ENCODE measurements at places on chromosomes 12 and 14.

DNA sequence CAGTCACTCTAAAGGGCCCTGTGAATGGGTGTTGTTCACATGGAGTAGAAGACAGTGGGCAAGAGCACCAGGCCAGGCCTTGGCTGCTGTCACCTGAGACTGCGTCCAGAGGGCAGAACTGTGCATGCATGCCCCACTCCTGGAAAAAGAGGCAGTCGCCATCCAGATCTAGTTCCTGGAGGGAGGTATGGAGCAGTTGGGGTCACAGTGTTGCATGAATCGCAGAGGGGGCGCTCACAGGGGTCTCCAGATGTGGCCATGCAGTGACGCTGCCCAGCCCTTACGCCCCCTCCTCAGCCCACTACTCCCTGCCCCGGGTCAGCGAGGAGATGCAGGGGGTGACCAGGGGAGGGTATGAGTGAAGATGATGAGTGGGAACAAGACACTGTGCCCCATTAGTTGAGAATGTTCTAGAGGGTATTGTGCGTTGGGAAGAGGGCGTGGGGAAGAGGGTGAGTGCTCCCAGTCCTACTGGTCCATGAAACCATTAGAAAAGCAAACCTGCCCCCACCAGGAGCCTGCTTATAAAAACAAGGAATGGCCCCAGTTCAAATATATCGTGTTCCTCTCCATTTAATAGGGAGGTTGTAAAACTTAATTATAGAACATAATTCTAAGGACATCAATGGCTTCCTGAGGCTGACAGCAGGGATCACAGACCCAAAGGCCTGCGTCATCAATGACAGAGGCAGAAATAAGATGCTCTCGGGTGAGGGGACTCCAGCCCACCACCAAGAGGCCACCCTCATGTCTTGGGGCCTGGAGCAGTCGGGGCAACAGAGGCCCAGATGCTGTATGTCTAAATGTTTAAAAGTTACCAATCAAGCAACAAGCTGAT, 32.2 kb upstream of the BCL7A start:
- no peak for DNase-seq

DNA sequence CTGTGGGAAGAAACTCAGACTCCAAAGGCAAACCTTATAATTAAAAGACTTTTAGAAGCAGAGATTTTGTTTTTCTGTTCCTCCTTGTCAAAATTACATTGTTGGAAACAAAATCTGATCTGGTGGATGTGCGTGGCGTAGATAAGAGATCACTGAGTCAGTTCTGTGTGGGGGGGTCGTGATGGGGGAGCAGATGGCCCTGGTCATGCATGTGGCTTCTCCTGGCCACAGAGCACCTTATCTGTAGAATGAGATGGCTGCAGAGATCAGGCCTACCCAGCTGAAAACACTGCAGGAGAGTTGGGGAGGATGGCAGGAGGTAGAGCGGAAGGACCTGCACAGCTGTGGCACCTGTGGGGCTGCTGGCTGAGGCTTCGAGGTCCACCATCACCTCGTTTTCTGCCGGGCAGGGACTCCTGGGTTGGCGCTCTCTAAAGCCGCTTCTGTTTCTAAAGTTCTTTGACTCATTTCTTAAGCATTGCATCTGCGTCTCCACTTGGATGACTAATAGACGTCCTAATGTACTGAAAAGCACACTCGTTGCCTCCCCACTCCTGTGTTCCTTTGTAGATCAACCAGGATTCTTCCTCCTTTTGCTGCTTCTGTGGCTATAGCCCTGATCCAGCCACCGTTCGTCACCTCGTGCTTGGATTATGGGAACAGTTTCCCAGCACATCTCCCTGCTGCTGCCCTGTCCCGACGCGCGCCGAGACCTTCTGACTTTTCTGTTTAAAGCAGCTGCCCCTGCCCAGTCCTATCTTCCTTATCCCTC, 93.4 kb downstream of the TSPAN9 start:
- no peak for DNase-seq

DNA sequence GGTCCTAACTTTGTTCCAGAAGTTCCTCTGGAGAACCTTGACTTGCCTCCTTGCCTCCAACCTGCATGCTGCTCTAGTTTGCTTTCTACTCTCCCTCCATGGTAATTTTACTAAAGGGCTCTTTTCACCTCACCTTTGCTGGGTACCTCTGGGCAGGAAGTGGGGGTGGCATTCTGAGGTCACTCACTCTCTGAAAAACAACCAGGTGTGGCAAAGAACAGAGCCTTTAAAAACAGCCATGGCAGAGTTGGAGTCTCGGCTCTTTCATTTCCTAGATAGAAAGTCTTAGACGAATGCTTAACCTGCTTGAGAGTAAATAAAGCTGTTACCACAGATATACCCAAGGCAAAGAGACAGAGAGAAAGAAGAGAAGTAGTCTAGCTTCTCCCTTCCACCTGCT, 827.9 kb downstream of the BCL11B start:
- peak; percentile 71 for DNase-seq

DNA sequence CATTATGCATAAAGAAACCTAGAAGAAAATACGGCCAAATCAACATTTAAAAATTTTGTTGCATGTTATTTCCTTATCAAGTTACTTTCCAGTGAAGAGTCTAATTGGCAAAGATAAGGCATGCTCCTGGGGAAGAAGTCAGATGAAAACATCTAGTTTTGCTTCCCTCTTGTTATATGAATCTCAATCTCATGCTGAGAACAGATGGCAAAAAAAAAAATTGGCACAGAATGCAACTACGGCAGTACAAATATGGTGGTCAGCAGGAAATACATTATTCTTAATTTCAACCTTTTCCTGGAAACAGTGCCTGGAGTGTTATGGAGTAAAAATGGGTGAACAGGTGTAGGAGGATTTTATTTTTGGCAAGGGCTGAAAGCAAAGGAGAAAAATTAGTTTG, 32.8 kb downstream of the HECTD4 start:
- no peak for DNase-seq

GRCh38 chr12:105393587-105393986, 63.1 kb downstream of the C12orf75 start:
- DNase-seq: no peak

DNA sequence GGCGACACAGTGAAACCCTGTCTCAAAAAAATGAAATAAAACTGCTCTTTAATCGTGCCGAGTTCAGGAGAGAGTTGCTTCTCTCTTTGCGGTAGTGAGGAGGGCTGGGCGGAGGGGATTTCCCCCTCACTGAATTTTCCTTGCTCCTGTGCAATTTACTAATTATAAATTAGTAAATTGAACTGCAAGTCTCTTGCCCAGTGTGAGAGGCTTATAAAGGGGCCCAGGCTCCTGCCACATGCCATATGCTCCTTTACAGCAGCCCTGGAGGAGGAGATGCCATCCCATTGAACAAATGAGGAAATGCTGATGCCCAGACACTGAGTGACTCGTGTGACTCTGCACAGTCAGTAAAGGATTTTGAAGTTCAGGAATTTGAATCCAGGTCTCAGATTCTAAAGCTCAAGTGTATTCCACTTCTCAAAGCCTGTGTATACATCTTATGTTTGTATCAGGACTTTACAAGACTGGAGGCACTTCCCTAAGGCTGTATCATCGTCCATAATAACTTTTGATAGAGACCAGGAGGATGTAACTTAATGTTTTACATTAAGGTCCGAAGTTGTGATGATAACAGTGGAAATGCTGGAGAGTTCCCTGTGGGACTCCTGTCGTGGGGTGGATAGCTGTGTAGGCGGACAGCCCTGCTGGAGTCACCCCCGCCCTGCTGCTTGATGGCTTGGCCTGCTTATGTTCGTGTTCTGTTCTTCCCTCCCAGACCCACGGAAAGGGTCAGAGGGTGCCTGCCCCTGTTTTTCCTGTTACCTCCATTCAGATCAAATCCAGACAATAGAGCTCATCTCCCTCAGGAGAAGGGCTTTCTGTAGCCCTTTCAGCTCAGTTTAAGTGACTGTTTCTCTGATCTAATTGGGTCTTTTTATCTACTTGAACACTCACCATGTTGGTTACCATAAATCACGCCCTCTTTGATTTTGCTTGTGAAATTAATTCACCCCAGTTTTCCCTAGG, 13.9 kb downstream of the PELI2 start:
- DNase-seq: no peak

DNA sequence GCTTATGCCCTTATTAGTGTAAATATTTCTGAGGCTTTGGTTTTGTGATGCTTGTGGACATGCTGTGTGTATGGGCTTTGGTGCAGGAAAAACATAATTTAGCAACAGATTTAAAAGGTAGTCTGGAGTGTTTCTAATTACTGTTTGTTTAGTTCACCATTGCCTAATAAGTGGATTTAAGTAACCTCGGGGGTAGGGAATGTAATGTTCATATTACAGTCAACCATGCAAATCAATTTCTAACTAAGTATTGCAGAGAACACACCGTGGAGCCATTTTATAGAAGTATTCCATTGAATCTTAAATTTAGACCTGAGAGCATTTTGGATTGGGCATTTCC, 53.5 kb downstream of the ANO6 start:
- DNase-seq: no peak

DNA sequence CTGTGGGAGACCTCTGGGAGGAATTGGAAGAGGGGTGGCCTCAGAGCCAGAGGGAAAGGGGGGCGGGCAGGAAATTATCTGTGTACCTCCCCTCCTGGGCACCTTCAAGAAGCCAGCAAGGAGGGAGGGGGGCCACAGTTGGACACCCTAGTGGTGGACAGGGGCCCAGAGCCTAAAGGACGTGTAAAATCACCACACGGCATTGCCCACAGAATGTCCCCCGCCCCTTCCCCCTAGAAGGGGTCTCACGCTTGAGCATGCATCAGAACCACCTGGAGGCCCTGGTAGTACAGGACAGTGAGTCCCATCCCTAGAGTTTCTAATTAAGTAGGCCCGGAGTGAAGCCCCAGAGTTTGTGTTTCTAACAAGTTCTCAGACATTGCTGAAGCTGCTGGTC, 8.2 kb downstream of the ENDOU start:
- no peak for DNase-seq

DNA sequence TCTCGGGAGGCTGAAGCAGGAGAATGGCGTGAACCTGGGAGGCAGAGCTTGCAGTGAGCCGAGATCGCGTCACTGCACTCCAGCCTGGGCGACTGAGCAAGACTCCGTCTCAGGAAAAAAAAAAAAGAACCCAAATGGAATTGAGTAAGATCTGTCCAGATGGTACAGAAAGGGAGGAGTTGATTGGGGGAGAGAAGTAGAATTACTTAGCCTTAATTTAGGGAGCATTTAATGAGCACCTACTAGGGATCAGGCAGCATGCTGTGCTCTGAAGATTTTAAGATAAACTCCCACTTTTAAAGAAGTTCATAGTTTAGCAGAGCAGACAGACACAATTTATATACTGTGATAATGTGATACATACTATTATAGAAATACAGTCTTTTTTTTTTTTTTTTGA, 4.5 kb downstream of the RAB5B start:
- no peak for DNase-seq

DNA sequence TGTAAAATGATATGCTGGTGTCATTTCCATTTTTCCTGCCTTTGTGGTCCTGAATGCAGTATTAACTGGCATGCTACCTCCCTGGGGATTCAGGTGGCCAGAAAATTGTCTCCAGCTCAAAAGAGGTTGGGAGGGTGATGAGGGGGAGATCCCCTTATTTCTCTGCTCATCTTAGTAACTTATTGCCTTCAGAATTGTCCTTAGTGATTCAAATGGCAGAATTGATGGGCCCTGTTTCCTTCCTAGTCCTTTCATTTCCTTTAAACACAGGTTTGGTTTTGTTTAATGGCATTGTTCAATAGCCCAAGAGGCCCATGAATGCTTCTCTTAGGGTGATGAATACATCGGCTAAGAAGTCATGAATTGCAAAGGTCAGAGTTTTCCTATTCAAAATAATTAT, 207.0 kb downstream of the SLC41A2 start:
- DNase-seq: no peak

Data from T-cell (primary cell).